ENCODE measurements at places on chromosomes 5 and 9.

GRCh38 chr5:38678076-38678475 lies 121.6 kb upstream of the LIFR start:
- DNase-seq: no peak

DNA sequence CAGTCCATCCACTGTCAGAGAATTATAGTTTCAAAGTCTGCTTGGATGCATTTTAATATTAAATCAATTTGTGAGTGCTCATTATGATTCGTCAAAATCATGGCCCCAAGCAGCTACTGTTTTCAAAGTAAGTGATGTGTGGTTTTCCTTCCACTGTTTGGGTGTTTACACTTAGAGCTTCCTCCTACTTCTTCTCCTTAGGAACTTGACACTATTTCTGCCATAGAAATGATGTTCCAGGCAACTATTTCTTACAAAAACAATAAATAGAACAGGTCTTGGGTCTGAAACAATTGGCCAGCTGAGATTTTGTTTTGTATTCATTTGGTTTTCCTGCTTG lies 132.8 kb upstream of the RAI14 start:
- DNase-seq: no peak

DNA sequence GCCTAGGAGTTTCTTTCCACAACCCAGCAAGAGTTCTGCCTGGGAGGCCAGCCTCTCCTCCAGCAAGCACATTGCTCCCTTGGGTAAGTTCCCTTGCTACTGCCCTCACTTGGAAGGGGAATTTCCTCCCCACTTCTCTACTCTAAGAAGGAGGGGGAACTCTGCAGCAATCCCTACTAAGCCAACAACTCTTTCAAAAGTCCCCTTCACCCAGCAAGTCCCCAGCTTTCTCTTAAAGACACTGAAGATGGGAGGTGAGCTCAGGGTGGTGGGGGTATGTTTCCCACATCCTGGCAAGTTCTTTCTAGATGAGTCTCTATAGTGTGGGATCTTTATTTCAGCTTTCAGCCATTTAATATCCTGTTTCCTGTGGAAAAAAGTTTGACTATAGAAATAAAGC lies 49.0 kb downstream of the PDE8B start:
- DNase-seq: no peak

- DNase-seq: no peak
These were observed 780.0 kb downstream of the SEMA5A start for GRCh38 chr5:8765886-8766285.

DNA sequence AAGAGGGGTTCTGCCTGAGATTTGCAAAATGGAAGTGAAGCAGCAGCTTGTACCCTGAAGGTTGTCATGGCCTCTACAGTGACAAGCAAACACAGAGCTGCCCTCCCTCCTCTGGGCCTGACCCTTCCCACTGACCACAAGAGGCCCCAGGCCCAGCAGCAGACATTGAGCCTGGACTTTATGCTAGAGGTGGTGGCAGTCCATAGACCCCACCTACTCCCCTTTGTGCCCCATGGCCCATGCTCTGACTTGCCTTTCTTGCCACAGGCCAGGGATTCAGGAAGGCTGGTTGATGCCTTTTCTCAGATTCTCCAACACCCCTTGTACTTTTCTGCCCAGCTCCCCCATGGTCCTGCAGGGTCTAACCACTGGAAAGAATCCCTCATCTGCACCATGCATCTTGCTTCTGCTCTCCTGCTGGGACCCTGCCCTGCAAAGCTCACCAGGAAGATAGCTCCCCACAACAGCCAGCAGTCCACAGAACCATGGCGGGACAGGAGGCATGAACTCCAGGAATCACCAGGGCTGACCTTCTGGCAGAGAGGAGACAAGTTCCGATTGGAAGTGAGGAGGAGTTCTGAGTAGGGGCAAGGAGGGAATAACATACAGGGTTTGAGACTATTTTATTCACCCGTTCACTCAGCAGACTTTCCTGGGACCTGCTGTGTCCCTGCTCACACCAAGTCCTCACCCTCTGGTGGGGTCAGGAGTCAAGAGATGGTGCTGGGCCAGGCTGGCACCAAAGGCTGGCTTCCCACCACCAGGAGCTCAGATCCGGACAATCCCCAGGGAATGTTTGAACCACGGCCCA lies 263.8 kb downstream of the SYK start:
- DNase-seq: no peak

DNA sequence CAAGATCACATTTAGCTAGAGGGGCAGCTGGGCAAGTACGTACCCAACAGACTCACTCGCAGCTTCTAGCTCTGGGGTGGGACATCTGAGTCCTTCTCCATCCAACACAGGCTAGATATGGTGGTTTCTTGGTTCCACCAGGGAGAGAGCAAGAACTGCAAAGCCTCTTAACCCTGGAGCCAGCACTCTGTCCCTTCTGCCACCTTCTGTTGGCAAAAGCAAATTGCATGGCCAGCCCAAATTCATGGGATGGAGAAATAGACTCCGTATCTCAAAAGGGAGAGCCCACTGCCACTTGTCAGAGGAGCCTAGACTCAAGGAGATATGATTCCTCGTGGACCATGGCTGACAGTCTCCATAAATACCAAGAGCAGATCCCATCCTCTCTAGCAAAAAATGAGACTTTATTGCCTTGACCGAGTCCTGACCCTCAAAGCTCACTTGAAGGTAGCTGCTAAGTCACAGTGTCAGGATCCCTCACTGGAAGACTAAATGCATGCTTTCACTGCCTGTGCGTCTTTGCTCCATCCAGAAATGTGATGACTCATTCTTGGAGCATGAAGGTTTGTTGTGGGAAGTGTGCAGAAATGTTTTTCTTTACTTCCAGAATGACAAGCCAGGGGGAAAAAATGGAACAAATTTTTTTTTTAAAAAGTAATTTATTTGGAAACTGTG lies 28.8 kb upstream of the ROR2 start:
- no peak for DNase-seq

DNA sequence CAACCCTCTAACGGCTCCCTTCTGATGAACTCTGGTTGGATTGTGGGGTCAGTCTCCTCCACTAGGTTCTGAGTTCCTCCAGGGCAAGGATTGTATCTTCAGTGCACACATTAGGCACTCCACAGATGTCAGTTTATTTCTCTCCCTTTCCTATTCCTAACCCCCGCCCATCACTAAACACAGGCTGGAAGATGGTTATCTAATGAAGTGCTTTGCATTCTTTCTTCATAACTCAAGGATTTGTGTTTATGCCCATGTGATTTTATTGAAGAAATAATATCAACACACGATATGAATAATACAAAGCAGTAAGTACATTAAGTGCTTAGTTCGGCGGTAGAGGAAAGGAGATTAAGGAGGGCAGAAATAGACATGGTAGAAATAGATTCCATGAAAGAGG lies 4.4 kb upstream of the CREBRF start:
- no peak for DNase-seq

DNA sequence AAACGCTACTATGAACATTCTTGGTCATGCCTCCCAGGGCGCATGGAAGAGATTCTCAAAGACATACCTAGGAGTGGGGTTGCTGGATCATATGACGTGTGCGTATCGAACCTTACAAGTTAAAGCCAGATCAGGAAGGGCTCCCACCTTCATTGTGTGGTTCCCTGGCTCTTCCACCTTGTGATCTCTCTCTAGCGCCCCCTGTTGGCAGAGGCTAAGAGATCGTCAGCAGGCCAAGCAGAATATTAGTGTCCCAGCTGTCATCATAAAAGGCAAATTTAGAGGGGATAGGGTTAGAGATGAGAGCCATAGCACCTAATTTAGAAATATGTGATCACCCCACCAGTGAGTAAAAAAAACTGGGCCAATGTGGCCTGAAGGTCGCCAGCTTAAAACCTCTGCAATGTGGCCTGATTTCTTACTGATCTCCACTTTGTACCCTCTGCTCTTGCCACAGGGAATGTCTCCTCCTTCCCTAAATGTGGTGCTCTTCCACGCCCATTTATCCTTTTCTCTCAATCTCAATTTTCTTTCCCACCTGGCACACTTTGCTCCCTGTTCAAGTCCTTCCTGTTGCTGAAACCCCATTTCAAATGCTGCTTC lies 91.7 kb upstream of the SHB start:
- peak; percentile 31 for DNase-seq

DNA sequence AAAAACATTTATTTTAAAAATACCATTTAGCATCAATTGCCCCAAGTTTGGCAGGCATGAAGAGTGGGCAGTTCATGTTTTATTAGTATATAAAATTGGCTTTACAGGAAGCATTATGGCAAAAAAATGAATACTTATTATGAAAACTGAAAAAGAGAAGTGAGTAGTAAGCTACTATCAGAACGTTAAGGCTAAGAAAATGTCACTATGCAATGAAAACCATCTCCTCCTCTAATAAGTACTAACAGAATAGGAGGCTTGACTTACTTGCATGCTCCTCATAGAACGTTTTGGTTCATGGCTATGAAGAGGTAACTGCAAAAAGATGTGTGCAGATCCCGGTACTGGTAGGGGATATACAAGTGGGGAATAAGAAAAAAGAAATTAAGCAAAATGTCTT lies 23.6 kb downstream of the TICAM2 start:
- no peak for DNase-seq

DNA sequence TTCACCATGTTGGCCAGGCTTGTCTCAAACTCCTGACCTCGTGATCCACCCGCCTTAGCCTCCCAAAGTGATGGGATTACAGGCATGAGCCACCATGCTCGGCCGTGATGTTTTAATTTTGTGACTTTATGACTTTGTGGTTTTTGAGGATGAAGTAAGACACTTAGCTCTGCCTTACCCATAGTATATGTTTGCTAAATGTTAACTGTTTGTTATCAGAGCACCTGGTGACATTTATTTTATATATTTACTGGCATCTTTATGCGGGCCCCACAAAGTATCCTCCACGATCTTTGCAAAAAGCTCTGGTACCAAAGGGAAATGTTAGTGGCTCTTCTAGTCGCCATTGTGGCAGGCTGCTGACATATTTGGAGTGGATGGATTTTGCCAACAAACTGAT lies 6.7 kb downstream of the SLC23A1 start:
- DNase-seq: no peak

- no peak for DNase-seq
These were observed 860.1 kb downstream of the PTPRD start for GRCh38 chr9:9752722-9753121.

GRCh38 chr5:32314658-32315057 lies 1.9 kb upstream of the MTMR12 start:
- DNase-seq: no peak

- no peak for DNase-seq
These were observed 86.1 kb upstream of the ADAMTS2 start for GRCh38 chr5:179431221-179431824.

- no peak for DNase-seq
These were observed 1.4 kb downstream of the IL9 start for GRCh38 chr5:135894276-135894675.
